Activated CD4-positive, alpha-beta T cell treated with anti-CD3 and anti-CD28 coated beads, Interleukin-2, amount 10 ng/mL, durations not matched to agents 7 days and 5 days (primary cell): ENCODE measurements at places on chromosomes 1 and 21. TPM values are rescaled to one million over a fixed set of nuclear protein-coding genes. Genes with fewer than 3 reads are reported as not detected.

The SLAMF7 gene
- total RNA-seq = 13.4 TPM

DNA sequence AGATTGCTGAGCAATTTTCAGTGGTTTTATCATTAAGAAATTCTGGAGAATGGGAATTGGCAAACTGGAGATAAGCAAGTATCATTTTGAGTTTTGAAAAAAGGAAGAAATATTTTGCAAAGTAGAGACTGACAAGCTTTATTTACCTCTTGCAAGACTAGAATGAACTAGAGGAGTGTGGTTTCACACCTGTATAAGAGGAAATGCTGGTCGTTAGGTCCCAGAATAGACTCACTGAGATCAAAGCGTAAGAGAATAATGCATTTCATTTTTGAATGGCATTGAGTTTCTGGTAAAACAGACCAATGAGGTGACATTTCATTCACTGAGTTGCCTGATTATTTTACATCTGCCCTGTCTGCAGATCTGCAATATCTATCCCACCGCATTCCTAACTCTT lies 308.1 kb downstream of the ADGRL2 start:
- DNase-seq = no peak
- no peaks in the 10 kb centered on the region for H3K27me3 ChIP-seq
- no peak overlapping the region for H3K4me3 ChIP-seq
- H3K4me1 ChIP-seq = peaks cover 12% of the 10 kb centered on the region

The CDA gene
- total RNA-seq = not detected

DNA sequence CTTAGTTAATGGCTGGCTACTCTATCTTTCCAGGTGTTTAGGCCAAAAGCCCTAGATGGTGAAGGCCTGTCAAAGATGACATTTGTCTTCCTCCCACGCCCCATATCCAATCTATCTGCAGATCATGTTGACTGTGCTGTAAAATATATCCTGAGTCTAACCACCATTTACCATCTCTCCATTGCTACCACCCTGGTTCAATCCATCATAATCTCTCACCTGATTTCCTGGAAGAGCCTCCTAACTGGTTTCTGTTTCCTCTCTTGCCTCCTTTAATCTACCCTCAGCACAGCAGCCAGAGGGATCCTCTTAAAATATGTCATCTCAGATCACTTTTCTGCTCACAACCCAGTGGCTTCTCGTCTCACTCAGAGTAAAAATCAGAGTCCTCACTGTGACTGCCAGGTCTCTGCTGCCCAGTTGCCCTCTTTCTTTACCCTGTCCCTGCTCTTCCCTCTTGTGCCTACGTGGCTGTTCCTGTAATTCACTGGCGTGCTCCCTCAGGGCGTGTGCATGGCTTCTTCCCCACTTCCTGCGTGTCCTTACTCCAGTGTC lies 17.8 kb downstream of the TMEM50A start:
- peaks cover 57% of the 10 kb centered on the region for H3K36me3 ChIP-seq
- peak overlapping the region; percentile 88 for H3K27ac ChIP-seq
- H3K4me1 ChIP-seq = peaks cover 47% of the 10 kb centered on the region
- no peaks in the 10 kb centered on the region for H3K27me3 ChIP-seq
- H3K4me3 ChIP-seq = peak overlapping the region; percentile 2

The OR14A2 gene
- total RNA-seq = not detected

DNA sequence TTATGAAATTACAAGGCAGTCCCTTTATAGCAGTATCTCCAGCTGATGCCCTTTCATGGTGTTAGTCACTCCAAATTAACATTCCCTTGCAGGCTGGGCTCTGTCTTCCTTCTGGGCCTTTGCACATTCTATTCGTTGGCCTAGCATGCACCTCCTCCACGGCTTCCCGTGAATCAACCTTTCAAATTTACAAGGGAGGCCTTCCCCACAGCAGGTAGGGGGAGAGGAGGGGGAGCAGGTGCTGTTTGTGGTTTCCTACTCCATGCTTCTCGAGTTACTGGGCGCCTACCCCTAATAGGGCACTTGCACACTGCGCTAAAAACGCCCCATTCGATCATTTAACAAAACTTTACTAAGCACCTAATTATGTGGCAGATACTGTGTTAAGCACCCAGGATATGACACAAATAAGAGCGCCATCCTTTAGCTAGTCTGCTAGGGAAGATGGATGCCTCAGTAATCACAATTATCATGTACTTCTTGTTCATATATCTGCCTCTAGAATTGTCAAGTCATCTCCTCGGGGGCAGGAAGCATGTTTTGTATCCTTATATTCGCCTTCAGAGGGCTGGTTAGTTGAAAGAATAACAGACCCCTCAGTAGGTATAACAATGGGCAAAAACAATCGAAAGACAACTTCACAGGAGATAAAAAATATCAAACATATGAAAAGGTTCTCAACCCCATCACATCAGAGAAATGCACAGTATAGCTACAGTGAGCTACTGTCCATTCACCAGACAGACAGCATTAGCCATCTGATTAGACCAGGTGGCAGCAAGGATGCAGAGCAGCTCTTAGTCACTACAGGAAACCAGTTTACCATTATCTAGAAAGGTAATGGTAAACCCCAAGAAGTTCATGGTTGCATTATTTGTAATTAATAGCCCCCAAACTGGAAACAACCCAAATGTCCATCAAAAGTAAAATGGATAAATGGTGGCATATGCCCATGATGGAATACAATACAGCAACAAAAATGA lies 1.7 kb upstream of the ADAR start:
- peak overlapping the region; percentile 89 for H3K4me3 ChIP-seq
- DNase-seq = peak; percentile 57
- no peaks in the 10 kb centered on the region for H3K27me3 ChIP-seq
- H3K27ac ChIP-seq = peak overlapping the region; percentile 96
- H3K4me1 ChIP-seq = peaks cover 64% of the 10 kb centered on the region

DNA sequence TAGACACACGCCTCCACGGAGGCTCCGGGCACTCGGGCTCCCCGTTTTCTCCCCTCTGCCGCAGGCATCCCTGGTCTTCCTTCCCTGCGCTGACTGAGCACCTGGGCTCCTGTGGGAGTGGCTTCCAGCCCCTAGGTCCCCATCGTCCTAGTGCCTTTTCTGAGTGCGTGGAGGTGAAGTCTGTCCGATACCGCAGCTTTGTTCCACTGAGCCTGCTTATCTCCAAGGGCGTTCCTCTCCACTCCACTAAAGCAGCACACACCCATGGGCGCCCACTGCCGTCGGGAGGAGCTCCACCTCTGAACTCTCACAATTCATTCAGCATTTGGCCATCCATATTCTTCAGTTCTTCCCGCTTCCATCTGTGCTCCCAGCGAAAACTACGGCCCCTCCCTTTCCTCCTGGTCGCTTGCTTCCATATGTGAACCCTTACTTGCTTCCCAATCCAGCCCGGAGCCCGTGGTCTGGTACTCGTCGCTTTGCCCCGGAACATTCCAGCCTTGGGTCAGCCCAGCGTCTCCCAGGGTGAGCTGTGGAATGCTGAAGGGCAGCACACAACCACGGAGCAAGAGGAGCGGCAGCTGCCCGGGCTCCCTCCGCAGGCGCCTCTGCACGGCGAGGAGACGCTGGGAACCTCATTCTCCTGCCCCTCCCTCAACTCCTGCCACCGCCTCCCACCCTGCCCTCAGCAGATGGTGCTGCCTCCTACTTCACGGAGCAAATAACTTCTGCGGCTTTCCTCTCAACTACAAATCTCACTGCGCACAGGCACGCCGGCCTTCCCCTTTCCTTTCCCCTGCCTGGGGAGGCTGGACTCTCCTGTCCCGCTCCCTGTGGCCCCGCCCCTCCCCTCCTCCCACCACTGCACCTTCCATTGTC lies 27.5 kb downstream of the ATP8B2 start:
- H3K27ac ChIP-seq = peak overlapping the region; percentile 77
- peaks cover 33% of the 10 kb centered on the region for H3K36me3 ChIP-seq
- peaks cover 7% of the 10 kb centered on the region for H3K27me3 ChIP-seq
- peak; percentile 52 for DNase-seq
- peak overlapping the region; percentile 67 for H3K4me3 ChIP-seq
- peaks cover 34% of the 10 kb centered on the region for H3K4me1 ChIP-seq

- H3K36me3 ChIP-seq = no peaks in the 10 kb centered on the region
- H3K4me1 ChIP-seq = peaks cover 30% of the 10 kb centered on the region
- H3K4me3 ChIP-seq = no peak overlapping the region
- H3K27ac ChIP-seq = no peak overlapping the region
- no peak for DNase-seq
- peaks cover 6% of the 10 kb centered on the region for H3K27me3 ChIP-seq
Observed at GRCh38 chr1:40310983-40311642, 6.0 kb downstream of the COL9A2 start.

DNA sequence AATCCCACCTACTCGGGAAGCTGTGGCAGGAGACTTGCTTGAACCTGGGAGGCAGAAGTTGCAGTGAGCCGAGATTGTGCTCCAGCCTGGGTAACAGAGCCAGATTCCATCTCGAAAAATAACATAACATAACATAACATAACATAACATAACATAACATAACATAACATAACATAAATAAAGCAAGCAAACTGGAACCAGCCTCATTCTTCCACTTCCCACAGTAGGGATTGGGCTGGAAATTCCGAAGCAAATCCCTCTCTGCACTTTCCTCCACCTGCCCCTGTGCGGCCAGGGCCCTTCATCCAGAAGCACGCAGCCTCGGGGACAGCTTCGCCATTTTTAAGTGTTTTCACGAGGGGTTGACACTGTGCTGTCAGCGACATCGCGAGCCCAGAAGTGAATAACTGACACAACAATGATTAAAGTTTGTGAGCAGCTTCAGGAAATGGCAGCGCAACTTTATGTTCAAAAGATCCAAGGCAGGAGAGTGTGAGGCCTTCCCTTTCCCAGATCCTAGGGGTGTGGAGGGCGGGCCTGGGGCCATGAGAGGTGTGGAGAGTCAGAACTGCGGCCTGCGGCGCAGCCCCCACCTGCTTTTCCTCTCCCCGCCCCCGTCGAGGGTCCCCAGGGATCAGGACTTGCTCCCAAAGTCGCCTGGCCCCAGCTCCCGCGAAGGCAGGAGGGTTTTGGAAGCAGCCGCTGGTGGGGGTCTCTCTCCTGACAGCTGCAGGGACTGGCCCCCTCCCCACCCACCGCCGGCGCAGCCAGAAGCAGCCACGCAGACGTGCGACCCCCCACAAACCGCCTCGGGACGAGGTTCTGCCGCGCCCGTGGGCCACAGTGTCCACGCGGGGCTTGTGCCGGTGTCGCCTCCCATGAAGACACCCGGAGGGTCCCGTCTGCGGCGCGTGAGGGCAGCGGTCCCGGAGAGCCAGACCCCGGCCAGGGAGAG lies 651 bp upstream of the GABRD start:
- H3K4me1 ChIP-seq = peaks cover 4% of the 10 kb centered on the region
- DNase-seq = no peak
- peaks cover 48% of the 10 kb centered on the region for H3K27me3 ChIP-seq
- no peak overlapping the region for H3K4me3 ChIP-seq
- H3K36me3 ChIP-seq = no peaks in the 10 kb centered on the region

DNA sequence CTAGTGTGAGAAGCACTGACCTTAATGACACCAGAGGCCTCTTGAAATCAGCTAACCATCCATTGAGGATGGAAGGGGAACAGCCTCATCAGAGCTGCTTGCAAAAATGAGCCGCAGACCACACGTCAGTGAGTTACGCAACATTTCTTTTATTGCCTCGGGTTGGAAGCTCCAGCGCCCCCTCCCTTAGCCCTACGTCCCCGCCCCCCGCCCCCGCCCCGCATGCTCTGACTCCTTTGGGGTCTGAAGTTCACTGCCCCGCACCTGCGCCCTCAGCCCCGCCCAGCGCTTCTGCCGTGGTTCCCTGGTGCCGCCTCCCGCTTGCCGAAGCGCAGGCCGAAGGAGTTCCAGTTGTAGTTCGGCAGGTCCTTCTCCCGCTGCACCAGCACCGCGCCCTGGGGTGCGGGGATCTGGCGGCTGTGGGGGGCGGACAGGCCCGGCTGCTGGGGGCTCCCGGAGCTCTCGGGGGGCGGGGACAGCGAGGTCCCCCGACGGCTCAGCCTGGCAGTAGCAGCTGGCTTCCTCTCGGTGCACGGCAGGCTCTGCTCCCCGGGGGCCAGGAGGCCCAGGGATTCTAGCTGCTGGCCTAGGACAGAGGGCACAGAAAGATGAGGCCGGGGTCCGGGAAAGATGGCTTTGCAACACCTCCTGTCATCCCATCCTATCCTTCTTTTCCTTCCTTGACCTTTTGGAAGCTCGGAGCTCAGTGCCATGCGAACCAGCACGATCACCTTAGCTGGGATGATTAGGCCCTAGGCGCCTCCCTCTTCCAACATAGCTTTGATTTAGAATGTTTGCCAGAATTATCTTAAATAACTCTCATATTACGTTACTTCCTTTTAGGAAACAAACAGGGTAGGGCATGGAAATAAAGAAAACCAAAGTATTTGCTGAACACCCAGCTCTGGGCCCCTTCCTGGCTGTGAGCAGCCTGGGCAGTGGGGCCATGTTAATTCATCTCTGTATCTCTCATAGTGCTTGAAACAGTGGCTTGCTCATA lies 5.8 kb downstream of the KISS1 start:
- no peak overlapping the region for H3K27ac ChIP-seq
- H3K27me3 ChIP-seq = peaks cover 42% of the 10 kb centered on the region
- H3K36me3 ChIP-seq = no peaks in the 10 kb centered on the region
- H3K4me3 ChIP-seq = no peak overlapping the region
- DNase-seq = no peak

The LIN28A gene
- not detected for total RNA-seq

The MYOG gene
- total RNA-seq = not detected

The SLC37A1 gene
- total RNA-seq = 19.2 TPM

DNA sequence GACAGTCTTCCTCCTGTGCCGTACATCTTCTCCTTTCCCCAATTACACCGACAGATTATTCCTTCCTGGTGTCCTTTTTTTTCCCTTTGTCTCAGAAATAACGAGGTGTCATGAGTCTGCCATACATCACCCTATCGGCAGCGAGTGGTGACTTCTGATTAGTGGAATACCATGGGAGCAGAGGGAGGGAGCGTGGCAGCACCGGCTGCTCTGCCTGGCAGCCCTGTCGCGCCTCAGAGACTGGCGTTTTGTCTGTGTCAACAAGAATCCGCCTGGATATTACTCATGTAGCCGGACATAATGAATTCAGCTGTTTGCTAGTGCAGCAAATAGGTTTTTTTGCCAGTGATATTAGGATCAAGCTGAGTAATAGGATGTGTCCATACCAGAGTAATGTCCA lies 51.8 kb downstream of the UTP25 start:
- no peak overlapping the region for H3K4me3 ChIP-seq
- no peaks in the 10 kb centered on the region for H3K36me3 ChIP-seq
- no peak for DNase-seq
- no peaks in the 10 kb centered on the region for H3K4me1 ChIP-seq
- H3K27ac ChIP-seq = no peak overlapping the region

The GSTM3 gene
- 8.2 TPM for total RNA-seq

DNA sequence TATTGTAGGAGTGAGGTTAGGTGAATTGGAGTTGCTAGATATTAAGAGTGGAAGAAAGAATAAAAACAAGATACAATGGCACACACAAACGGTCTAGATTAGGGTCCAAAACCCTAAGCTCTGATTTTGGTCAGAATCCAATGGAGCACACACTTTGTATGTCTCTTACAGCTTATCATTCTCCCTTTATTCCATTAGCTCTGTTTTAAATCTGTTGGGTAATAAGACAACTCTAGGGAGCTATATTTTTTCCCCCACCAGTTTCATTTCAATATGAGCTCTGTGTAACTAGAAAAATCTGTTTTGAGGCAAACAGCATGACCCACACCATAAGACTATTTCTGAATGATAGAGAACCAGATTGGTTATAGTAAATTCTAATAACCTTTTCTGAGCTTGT lies 465.6 kb downstream of the ADGRL2 start:
- no peaks in the 10 kb centered on the region for H3K27me3 ChIP-seq
- DNase-seq = no peak
- H3K27ac ChIP-seq = no peak overlapping the region
- no peaks in the 10 kb centered on the region for H3K4me1 ChIP-seq
- no peaks in the 10 kb centered on the region for H3K36me3 ChIP-seq
